Cardiac ventricle fibroblast (primary cell): ENCODE measurements at places on chromosomes 16 and 17. TPM values are rescaled to one million over a fixed set of nuclear protein-coding genes. Genes with fewer than 3 reads are reported as not detected.

MEIOB gene
- total RNA-seq: not detected in 2 replicates

UMOD gene
- not detected in 2 replicates for total RNA-seq

RPH3AL gene
- total RNA-seq: 2.1 and 4.9 TPM in 2 replicates

PRAC1 gene
- not detected in 2 replicates for total RNA-seq

ZPBP2 gene
- not detected in 2 replicates for total RNA-seq

ZNF594 gene
- total RNA-seq: 2.3 and 4.3 TPM in 2 replicates

CHRNE gene
- 0.31 and 0.54 TPM in 2 replicates for total RNA-seq
